ENCODE measurements at places on chromosomes 5 and 9. TPM values are rescaled to one million over a fixed set of nuclear protein-coding genes. Genes with fewer than 3 reads are reported as not detected.

Gene FOXD4
- total RNA-seq, result 0.40 TPM

Gene ADRA1B
- 2.8 TPM for total RNA-seq

Gene SEMA4D
- total RNA-seq, result 7.9 TPM

Gene EPB41L4A
- total RNA-seq, result 20.3 TPM

Gene TCF7
- 1.4 TPM for total RNA-seq

Gene LRRC70
- 2.5 TPM for total RNA-seq

Gene RAI14
- total RNA-seq, result 76.4 TPM

Gene ARL10
- 8.1 TPM for total RNA-seq

Gene PCAT7
- not detected for total RNA-seq
